ENCODE measurements at places on chromosomes 4 and X. TPM values are rescaled to one million over a fixed set of nuclear protein-coding genes. Genes with fewer than 3 reads are reported as not detected.

GRCh38 chr4:168383510-168383909 lies 65.0 kb upstream of the DDX60 start:
- no peak for ATAC-seq

GRCh38 chr4:43163101-43163792 lies 270.7 kb downstream of the GRXCR1 start:
- no peak for ATAC-seq

The MPP1 gene
- total RNA-seq = 10.8 TPM

DNA sequence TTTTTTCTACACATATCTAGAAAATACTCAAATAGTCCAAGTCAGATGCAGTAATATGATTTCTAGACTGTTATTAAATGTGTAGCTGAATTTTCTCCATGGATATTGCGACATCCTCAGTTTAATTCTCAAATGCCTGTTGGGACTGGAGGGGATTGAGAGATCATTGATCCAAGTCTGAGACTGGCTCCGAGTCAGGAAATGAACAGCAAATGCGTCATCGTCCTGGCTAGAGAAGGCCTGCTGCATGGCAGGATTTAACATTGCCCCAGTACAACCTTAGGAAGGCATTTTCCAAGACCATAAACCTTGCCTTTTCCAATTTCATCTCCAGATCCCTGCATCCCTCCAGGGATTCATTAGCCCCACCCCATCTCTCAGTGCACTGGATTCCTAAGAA lies 56.6 kb upstream of the SLC6A14 start:
- no peak for ATAC-seq

The RBM46 gene
- total RNA-seq = 0.23 TPM

GRCh38 chr4:77084019-77084639 lies 8.3 kb upstream of the CCNI start:
- ATAC-seq = no peak

Measured in motor neuron (in vitro differentiated cells).